ENCODE measurements at places on chromosomes 3 and 15.

- no peak for DNase-seq
Observed at GRCh38 chr3:114584734-114585371, 291.0 kb downstream of the TIGIT start.

- DNase-seq = no peak
Observed at GRCh38 chr15:65059931-65060596, 7.7 kb downstream of the RASL12 start.

DNA sequence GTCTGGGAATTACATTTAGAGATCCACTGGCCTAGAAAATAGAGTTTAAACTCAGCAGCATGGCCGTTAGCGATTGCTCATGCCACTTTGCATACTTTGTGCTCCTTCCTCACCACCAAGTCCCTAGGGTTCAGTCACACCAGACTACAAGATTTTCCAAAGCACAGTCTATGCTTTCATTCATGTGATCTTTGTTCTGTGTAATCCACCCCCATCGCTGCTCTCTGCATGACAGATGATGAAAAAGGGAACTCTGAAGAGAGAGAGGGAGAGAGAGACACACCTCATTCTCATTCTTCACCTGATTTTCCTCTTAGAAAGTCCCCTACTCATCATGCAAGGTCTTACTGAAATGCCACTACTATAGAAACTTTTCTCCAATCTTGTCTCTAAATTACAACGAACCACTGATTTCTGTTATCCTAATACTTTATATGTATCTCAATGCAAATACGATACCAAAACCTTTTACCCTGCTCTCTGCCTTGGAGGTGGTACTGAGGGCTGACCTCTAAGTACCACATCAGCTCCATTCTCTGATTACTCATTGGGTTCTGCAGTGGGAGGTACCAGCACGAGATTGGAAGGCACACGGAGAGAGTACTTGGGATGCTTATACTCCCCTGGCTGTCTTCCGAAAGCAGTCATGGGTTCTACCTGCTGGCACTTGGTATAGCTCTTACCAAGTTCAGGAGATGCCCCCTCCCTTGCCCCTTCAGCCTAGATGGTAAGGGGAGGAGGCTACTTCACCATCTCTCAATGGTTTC, 1.1 kb upstream of the PARP15 start:
- no peak for DNase-seq

DNA sequence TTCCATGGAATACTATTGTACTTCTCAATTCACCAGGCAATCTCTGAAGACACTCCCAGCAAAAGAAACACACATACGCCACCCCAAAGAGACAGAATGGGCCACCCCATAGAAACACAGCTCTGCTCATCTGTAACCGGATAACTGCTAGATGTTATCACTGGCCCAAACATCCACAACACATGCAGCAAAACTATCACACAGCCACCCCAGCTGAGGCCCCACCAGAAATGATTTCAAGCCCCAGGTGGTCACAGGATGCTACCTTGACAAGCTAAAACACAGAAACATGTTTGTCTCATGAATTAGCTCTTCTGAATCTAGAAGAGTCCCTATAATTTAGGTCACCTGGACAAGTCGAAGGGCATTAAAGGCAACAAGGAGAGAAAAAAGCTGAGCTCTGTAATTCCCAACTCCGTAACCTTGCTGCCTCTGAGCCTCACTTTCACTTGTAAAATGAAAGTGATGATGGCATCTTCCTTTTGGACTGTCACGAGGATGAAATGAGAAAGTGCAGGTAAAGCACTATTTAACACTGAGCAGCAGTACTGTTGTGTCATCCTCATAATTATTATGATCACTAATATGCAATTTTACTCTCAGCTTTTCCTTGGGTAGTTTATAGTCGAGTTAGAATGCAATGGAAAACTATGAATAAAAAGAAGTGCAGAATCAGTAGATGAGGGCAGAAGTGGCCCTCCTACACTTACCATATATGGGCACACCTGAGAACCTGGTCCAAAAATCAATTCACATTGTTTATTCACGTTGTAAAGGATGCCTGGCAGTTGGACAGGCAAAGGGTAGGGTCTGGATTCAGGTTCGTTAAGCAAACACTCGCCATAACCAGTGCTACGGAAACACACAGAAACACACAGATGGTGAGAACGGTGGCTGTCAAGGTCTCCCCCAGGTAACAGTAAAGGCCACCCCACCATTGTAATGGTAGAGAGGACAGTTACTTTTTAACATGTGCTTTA, 38.6 kb downstream of the ADAMTS9 start:
- DNase-seq = no peak

GRCh38 chr15:68874788-68875187, 54.1 kb upstream of the ANP32A start:
- no peak for DNase-seq
